ENCODE measurements at places on chromosomes 2 and 18.
A peak's percentile ranks its signal among the peaks of the same experiment; 100 is the strongest.

DNA sequence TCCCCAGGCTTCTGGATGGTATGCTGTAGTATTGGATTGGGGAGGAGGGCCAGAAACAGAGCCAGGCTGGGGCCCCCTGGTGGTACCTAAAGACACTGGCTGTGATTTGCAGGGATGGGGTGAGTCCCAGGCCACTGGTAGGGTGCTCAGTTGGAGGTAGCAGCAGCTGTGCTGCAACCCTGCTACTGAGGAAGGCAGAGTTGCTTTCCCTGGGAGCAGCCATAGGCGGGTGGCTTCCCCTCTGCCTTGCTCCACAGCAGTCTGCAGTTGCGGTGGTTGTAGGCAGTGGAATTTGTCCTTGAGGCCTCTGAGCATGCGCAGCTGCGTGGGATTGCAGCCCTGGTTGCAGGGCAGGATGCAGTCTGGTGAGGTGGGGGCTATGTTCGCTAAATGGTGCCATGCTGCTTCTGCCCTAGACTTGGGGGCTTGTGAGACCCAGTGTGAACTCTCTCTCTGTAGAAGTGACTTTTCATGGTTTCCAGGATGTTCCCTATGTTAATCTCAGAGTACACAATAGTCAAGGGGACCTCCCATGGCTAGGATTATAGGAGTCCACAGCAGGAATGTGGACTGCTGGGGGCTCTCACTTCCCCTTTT is 443.5 kb downstream of the XIRP2 start:
- no peak for DNase-seq

- no peak for DNase-seq
Measured at GRCh38 chr2:71605781-71606241, 152.4 kb downstream of the DYSF start.

DNA sequence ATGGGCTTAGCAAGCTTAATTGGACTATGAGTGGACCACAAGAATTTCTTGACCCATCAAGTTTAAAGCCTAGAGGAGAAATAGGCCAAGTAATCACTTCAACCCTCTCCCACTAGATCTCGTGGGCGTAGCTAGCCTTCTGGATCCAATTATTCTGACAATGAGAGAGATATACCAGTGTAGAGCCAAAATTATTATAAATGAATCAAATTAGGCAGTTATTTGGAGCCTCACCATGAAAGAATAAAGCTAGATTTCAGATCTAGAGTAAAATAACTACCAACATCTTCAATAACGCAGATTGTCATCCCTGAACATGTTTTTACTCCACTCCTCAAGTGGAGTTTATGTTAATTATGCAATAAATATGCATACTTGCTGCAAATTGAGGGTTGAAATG is 143.9 kb upstream of the CDH20 start:
- DNase-seq: no peak

DNA sequence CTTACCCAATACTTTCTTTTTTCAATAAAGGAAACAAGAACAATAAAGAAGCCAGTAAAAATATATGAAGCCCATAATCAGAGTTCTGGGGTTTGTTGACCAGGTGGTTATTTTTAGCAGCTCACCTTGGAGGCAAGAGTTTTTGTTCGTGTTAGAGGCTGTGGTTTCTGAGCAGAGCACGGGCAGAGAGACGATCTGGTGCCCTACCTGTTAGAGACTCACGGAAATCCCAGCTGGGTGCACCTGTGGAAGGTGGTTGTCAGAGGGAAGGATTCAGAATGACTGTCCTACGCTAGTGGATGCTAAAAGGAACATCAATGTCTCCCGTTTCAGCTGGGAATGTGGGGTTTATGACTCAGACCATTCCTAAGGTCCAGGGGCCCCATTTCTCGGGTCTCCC is 87.6 kb downstream of the NRP2 start:
- no peak for DNase-seq

DNA sequence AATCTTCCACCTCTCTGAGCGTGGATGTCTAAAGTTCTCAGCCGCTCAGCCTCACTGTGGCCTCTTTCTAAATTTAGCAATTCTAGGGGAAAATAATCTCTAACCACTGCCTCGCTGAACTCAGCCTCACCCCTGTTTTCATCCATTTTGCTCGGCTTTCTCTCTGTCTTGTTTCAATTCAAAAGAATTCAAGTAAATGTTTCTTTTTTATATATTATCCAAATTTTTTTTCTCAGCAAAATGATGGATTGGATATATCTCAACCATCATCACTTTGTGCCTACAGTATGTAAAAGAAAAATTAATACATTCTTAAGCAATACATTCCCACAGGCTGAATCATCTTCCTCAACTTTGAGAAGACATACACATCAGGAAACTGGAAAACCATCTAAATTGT is 24.0 kb upstream of the GALNT5 start:
- DNase-seq: peak; percentile 70

- no peak for DNase-seq
Measured at GRCh38 chr2:106143495-106144215, 50.4 kb downstream of the UXS1 start.

- no peak for DNase-seq
Measured at GRCh38 chr2:212142631-212143030, 396.0 kb downstream of the ERBB4 start.

- no peak for DNase-seq
Measured at GRCh38 chr18:75897386-75897785, 469.9 kb upstream of the SMIM21 start.

DNA sequence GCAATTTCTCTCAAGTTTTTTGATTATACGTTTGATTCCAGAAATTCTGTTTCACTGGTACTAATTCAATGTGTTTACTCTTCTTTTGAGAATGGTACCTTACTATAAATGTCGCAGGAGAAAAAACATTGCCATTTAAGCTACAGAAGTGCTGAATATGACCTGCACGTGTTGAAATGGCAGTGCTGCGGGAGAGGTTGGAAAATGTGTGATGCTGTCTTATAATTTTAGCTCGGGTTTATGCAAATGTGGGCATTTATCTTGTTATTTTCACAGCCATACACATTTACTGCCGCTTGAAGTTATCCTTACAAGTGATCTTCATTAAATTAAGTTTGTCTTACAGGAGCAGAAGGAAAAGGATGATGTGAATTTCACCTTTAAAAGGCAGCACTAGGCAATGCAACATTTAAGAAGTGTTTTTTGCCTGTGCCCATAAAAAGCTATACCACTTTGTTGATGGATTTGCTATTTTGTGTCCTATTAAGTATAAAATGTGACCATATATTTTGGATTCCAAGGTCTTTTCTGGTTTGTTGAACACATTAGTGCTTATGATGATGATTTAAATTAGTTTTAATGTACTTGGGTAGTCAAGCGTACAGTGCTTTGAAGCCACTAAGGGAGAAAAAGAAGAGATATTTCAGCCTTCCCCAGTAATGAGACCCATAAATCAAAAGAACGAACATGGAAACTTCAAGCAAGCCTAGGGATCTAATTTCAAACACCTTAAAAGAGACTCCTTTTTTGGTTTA is 112.1 kb downstream of the LTBP1 start:
- no peak for DNase-seq

GRCh38 chr2:19847486-19847885 is 54.3 kb downstream of the TTC32 start:
- no peak for DNase-seq

- no peak for DNase-seq
Measured at GRCh38 chr2:8954990-8955389, 48.5 kb downstream of the MBOAT2 start.

GRCh38 chr2:231464576-231465540 is 574 bp upstream of the NCL start:
- DNase-seq: no peak

DNA sequence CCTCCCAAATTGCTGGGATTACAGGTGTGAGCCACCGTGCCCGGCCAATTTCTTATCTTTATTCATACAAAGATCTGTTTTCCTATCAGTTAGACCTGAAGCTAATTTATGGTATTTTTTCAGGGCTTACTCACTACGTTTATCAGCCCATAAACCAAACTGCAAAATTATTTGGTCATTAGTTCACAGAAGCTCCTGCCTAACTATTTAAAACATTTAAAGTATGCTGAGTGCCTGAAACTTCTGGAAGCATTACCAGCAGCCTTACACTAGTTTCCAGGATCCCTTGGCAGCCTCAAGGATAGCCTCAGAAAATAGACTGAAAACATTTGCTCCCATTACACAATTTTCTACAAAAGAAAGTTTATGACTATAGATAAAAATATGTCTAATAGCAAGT is 68.8 kb downstream of the GALNT13 start:
- peak; percentile 13 for DNase-seq

- DNase-seq: no peak
Measured at GRCh38 chr2:134999521-134999920, 47.7 kb downstream of the MAP3K19 start.

DNA sequence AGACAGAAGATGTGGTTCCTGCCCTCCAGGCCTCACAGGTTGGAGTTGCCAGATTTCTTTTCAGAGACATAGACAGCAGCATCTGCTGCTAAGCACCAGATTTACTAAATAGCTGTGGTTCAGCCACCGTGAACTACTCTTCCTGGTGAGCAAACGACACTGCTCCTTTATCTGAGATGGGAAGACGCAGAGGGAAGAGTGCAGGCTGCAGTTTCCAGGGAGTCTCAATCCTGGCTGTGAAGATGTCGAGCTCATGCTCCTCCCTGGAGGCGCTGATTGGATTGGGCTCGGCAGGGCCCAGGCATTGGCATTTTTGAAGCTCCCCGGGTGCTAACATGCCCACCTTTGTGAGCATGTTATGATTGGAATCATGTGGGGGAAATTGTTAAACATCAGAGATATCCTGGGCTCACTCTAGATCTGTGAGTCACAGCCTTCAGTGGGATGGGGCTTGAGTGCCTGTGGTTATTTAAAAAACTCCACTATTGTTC is 314.8 kb downstream of the TSN start:
- DNase-seq: peak; percentile 26

- DNase-seq: no peak
Measured at GRCh38 chr2:216113572-216113971, 4.4 kb downstream of the XRCC5 start.

- DNase-seq: no peak
Measured at GRCh38 chr2:54579682-54580620, 123.8 kb downstream of the SPTBN1 start.

DNA sequence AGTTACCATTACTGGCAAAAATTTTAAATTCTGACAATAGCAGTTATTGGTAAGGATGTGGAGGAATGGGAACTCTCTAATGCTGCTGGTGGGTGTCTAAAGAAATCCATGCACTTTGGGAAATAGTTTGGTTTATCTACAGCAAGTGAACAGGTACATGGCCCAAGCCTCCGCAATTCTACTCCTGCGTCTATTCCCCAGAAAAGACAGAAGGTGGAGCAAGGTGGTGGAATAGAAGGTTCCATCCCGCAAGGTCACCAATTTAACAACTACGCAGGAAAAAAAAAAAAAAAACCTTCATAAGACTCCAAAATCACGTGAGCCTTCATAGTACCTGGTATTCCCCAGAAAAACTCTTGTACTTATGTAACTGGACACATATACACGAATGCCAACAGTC is 6.5 kb downstream of the CFAP65 start:
- DNase-seq: no peak

- DNase-seq: no peak
Measured at GRCh38 chr2:213046431-213046830, 105.0 kb downstream of the IKZF2 start.

Data from cardiac fibroblast (primary cell).